ENCODE measurements at places on chromosomes 3 and 15.

- peak; percentile 88 for DNase-seq
Measured at GRCh38 chr3:69080233-69080920, at the start of gene UBA3. Gene UBA3, minus strand, starts transcription at chr3:69080365. Its CDS starts 12 bp downstream, at chr3:69080353.

GRCh38 chr15:69200832-69201745 is 40.7 kb downstream of the GLCE start:
- no peak for DNase-seq

- no peak for DNase-seq
Measured at GRCh38 chr3:143771258-143771657, 77.0 kb downstream of the SLC9A9 start.

GRCh38 chr15:63277893-63278456 is 570 bp downstream of the APH1B start:
- no peak for DNase-seq

DNA sequence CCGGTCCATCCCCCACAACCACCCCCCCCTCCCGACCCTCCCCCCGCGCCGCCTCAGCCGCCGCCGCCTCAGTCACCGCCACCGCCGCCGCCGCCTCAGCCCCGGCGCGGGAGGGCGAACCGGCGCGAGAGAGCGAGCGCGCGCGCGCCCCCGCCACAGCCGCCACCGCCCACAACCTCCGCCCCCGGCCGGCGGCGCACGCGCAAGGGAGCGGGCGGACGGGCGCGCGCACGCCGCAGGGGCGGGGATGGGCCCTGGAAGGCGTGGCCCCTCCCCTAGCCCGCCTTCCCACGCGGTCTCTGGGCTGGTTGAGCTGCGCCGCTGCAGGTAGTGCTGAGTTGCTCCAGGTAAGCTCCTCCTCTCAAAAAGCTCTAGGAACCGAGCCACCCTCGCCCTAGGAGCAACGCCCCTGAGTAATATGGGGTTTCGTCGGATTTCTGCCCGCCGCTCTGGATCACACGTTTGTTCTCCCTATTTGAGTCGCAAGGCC is at the start of gene TMCC1:
Gene TMCC1, minus strand, starts transcription at position 131 of the 490 bp plus-strand sequence.
- DNase-seq = peak; percentile 69

GRCh38 chr3:45181496-45181895 is 35.3 kb upstream of the CDCP1 start:
- DNase-seq = no peak

DNA sequence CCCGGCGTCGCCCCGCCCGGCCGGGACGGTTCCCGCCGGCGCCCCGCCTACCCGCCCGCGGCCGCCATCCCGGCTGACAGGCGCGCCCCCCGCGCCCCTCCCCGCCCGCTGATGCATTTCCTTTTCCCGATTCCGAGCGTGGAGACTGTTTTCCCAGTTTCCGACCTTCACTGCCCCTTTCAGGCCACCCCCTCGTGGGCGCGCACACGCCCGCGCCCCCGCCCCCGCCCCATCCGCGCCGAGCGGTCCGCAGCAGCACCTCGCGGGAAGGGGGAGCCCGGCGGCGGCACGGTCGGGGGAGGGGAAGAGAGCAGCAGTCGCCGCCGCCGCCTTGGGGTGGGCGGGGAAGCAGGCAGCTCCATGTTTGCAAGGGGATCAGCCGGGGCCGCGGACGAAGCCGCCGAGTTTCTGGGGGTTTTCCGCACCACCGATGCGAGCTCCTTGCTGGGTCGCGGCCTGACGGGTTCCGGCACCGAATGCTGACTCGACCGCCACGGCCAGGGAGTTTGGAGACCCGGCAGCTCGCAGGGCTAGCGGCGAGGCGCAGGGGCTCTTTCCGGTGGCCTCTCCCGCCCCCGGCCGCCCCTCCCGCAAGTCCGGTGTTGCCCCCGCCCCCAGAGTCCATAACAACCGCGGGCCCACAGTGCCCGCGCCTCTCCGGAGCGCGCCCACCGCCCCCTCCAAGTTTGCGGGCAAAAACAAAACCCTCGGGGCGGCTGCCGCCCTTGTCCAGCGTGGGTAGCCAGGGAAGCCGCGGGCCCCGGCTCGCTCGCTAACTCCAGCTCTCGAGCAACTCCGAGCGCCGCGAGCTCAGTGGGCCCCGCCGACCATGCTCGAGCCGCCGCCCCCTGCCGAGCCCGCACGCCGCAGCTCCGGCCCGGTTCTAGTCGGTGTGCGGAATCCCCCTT is 3.2 kb upstream of the SIN3A start:
- DNase-seq = peak; percentile 58

GRCh38 chr3:160343132-160343531 is 55.9 kb downstream of the IFT80 start:
- no peak for DNase-seq

All from stimulated activated CD8-positive, alpha-beta memory T cell treated with anti-CD3 and anti-CD28 coated beads, Interleukin-2, amount 100 ng/mL, for 1 hour (primary cell).